ENCODE measurements at places on chromosomes 6 and 20. TPM values are rescaled to one million over a fixed set of nuclear protein-coding genes. Genes with fewer than 3 reads are reported as not detected.

- DNase-seq: no peak
Observed at GRCh38 chr20:22890594-22891300, 144.4 kb upstream of the SSTR4 start.

DNA sequence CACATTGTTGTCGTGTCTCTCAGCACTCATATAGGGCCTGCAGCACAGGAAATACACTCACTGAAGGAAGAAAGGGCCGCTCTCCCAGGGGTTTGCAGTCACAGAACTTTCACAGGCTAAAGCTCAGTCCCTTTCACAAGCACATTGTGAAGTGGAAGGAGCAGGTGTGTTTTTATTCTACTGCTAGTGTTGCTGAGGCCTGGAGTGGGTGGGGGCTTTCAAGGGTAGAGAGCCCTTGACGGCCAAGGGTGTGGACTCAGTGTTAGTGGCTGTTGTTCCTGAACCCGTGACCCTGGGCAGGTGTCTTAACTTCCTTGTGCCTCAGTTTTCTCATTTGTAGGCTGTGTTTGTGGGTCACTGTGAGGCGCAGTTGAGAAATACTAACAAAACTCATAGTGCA lies 66.2 kb upstream of the SLC22A1 start:
- no peak for DNase-seq

- DNase-seq: no peak
Observed at GRCh38 chr6:161882196-161882765, 608.4 kb upstream of the AGPAT4 start.

DNA sequence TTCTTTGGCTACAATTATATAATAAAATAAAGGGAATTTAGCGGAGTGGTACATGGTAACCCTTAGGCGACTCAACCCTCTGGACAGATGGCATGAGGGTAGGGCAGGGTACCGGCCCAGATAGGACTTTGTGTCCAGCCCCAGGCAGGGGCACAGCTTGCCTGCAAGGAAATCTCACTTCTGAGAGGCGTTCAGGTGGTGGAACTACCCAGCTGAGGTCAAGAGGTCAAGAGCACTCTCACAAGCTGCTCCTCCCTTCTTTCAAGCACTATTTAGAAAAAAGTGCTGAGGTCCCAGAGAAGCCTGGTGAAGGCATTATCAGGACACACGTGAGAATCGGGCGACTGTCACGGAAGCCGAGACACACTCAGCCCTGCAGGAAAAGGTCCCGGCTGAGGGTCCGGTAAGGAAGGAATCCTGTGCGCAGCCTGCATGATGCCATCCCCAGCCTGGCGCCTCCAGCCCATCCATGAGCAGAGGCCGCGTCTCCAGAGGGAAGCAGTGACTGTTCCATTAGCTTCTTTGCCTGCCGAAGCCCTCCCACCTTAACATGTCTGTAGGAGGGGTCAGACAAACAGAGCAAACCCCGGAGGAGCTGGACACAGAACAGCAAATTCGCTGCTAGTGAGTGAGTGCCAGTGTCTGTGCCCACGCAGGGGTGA lies 54.8 kb downstream of the WDR27 start:
- DNase-seq: no peak

DNA sequence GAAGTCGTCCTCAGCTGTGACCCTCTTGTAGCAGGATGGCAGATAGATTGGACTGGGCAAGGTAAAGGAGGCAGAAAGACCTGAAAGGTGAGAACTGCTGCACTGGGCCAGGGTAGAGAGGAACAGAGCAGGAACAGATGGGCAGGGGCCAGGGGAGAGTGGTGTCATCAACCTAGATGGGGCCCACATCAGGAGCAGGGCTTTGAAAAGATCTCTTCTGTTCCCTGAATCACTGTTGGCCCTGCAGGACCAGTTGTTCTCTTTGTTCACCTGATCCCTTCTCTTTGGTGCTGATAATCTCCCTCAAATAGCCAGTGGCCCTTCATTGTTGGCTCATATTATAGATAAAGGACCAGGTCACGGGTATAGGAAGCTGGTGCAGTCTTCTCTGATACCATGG lies 59.9 kb downstream of the DTD1 start:
- DNase-seq: no peak

DNA sequence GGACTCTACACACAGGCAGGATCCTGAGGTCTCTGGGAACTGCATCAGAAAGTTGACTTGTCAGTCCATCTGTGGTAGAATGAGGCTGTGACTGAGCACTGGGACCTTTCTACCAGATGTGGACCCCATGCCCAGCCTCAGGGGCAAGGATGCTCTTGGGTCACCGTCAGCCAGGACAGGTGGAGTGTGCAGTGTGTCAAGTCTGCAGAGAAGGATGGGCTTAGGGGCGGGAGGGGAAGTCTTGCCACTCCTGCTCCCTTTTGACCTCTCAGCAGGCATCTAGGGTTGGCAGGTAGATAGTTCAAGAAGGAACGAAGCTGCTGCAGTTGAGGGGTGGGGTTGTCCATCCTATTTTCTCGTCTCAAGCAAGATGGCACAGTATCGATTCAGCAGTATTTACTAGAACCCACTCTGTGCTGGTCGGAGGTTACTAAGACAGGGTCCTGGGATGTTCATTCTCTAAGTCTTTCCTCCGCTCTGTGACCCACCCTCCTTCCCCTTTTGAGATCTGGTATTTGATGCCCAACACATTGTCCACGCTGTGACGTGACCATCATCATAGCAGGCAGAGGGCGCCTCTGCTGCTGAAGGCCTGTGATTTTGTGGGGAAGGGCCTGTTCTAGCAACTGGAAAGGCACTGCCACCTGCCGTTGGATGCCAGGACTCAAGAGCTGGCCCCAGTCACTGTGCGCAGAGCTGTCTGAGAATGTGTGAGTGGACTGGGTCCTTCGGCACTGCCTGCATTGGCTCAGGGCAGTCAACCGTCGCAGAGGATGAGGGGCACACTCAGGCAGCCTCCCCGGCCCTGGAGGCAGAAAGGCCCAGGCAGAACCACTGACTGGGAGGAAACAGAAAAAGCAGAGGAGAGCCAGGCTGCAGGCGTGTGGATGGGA lies 23.2 kb downstream of the RBCK1 start:
- DNase-seq: peak; percentile 74

- no peak for DNase-seq
Observed at GRCh38 chr6:107345393-107345792, 114.0 kb downstream of the PDSS2 start.

GRCh38 chr6:163538331-163538730 lies 123.8 kb downstream of the QKI start:
- DNase-seq: no peak

- no peak for DNase-seq
Observed at GRCh38 chr20:36262440-36262839, 26.2 kb downstream of the AAR2 start.

GRCh38 chr6:83252719-83253118 lies 59.6 kb downstream of the RWDD2A start:
- no peak for DNase-seq

- DNase-seq: no peak
Observed at GRCh38 chr20:25669826-25670422, 26.7 kb downstream of the ZNF337 start.

GRCh38 chr6:47004463-47004862 lies 37.7 kb downstream of the ADGRF1 start:
- DNase-seq: no peak

DNA sequence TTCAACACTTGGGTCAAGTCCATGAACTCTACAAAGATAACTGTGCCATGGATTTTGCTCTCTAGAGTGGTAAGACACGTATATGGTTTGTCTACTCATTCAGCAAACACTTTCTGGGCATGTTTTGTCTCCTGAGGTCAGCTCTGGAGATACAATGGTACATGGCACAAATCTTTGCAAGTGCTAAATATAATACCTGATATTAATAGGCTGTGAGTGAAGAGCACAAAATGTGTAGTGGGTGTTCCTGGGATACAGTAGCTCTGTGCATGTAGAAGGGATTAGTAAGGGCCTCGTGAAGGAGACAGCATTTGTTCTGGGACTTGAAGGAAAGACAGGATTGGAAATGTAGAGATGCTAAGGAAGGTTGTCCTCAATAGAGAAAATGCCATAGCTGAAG lies 360.9 kb downstream of the BCKDHB start:
- DNase-seq: no peak

GRCh38 chr6:30683980-30684338 lies 2.5 kb downstream of the PPP1R18 start:
- DNase-seq: no peak

GRCh38 chr20:21493049-21493448 lies 20.8 kb downstream of the NKX2-2 start:
- no peak for DNase-seq

GRCh38 chr6:164345327-164345726 lies 930.8 kb downstream of the QKI start:
- no peak for DNase-seq

DNA sequence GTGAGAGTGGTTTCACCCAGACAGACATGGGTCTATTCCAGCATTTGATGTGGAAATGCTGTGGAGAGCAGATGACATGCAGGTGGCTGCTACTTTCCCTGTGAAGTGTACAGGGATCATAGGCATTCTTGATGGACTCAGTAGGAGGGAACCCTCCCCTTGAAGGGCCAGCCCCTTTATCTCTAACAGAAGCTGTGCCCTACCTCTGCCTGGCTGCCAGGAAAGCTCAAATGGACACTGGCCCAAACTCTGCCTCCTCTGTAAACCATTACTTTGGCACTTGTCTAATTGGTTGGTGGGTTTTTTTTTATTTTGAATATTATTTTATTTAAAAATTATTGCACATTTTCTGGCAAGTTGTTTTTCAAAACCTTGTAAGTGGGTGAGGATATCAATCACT lies 106.7 kb upstream of the GGTLC1 start:
- DNase-seq: no peak

DNA sequence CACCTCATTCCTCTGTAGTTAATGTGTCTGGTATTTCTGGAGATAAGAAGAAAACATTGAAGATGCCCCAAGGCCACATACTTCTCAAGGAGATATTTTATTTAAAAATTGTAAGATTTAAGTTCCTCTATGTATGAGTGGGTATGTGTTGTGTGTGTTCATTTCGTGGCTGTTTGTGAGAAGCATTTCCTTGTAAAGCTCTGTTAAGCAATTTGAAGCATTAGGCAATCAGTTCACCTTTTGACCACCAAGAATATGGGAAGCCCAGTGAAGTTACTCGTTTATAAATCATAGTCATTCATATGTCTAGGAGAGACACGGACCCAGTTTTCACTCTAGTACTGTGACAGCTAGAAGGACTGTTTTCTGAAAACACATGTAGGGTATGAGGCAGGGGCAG lies 717.6 kb upstream of the MAP3K7 start:
- DNase-seq: no peak

- DNase-seq: no peak
Observed at GRCh38 chr20:47031821-47032220, 137.2 kb downstream of the EYA2 start.

GRCh38 chr6:40630051-40630450 lies 42.9 kb upstream of the LRFN2 start:
- no peak for DNase-seq

DNA sequence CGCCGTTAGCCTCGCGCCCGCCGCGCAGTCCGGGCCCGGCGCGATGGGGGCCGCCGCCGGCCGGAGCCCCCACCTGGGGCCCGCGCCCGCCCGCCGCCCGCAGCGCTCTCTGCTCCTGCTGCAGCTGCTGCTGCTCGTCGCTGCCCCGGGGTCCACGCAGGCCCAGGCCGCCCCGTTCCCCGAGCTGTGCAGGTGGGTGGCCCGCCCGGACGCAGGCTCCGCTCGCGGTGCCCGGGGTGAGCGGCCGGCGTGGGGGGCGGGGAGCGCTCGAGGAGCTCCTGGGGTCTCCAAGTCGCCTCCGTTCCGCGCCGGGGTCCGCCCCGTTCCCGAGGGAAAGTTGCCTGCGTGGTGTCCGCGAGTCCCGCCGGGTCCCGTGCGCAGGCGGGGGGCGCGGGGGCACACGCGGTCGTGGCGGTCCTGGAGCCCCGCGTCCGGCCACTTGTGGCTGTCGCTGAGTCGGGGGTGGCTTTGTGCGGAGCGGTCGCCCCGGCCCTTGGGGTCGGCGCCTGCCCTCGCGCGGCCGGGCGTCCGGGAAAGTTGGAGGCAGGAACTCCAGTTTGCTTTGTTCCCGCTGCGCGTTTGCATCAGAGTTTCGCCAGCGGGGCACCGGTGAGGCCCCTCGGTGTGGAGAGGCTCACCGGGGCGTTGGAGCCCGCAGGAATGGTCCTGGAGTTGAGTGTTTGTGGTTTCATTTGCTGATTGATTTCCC lies 476 bp downstream of the IGF2R start:
- DNase-seq: peak; percentile 58

DNA sequence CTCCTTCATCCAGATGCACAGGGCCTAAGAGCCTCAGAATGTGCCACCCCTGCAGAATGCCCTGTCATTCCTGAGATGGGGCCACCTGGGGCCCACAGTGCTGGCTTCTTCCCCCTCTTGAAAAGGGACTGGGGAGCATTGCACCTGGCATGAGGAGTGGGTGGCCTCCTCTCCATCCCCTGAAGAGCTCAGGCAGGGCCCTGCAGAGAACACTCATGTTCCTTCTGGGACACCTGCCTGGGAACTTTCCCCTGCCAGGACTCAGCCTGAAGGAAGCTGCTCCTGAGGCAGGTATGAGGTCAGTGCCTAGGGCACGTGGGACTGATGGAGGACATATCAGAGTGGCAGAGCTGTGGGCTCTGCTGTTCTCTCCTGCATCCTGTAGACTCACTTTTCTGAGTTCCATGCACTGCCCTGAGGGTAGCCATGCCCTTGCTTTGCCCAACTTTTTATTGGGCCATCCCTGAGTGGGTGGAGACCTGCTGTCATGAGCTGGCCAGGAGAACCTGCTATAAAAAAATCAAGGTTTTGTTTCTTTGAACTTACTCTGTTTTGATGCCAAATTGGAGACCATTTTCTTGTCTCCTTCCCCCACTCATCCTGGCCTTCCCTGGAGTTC lies 19.5 kb downstream of the CCDC167 start:
- no peak for DNase-seq

DNA sequence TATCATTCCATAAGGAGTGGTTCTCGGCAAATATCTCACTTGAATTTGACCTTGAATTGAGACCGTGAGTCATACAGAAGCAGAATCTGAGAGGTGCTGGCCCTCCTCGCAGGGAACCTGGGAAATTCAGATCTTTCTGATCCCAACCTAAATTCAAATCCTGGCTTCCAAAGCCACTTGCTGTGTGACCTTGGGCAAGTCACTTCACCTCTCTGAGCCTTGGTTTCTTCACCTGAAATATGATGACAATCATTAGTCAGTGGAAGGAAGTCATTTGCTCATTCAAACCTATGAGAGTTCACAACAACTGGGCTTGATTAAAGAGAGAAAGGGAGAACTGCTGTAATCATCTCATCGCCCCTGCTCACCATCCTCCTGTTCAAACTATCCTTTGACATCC lies 7.2 kb downstream of the BPIFA3 start:
- DNase-seq: no peak

GRCh38 chr6:157769776-157770426 lies 53.1 kb upstream of the SNX9 start:
- DNase-seq: peak; percentile 35

The ENPP3 gene
- total RNA-seq: 0.58 TPM

The SLC13A3 gene
- total RNA-seq: 0.07 TPM

The HUS1B gene
- total RNA-seq: 0.87 TPM

The SIRPB1 gene
- 2.1 TPM for total RNA-seq

The MYB gene
- 29.2 TPM for total RNA-seq

The RAB22A gene
- total RNA-seq: 9.3 TPM

The GRM1 gene
- not detected for total RNA-seq

The ZC2HC1B gene
- not detected for total RNA-seq

The ANGPT4 gene
- not detected for total RNA-seq

The WFDC10B gene
- not detected for total RNA-seq

The SLC22A1 gene
- total RNA-seq: 0.78 TPM

The GNAS-AS1 gene
- 1.9 TPM for total RNA-seq
